ENCODE measurements at places on chromosomes 2 and 18. TPM values are rescaled to one million over a fixed set of nuclear protein-coding genes. Genes with fewer than 3 reads are reported as not detected.

Gene UGT1A5
- 1.3 TPM for polyA plus RNA-seq

Gene SH3RF3
- polyA plus RNA-seq: 0.08 TPM

DNA sequence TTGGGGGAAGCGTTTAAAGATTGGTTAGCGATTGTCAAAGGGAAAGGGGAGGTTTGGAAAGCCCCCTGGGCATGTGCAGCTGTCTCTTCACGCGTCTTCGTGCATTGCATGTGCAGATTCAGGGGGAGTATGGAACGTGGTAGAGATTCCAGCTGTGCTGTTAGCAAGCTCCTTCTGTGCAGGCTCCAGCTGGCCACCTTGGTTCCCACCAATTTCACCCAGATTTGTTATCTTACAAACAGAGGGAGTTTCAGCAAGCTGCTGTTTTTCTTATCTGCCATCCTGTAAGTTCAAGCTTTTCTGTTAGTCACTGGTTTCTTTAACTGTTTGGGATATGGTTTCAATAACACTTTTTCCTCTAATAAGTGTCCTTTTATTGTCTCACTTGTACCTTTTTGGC lies 30.4 kb downstream of the FARP2 start:
- H3K27me3 ChIP-seq: no peaks in the 10 kb centered on the region
- H3K27ac ChIP-seq: no peak overlapping the region
- H3K4me1 ChIP-seq: peaks cover 27% of the 10 kb centered on the region
- peaks cover 4% of the 10 kb centered on the region for H3K36me3 ChIP-seq
- H3K4me3 ChIP-seq: no peak overlapping the region

DNA sequence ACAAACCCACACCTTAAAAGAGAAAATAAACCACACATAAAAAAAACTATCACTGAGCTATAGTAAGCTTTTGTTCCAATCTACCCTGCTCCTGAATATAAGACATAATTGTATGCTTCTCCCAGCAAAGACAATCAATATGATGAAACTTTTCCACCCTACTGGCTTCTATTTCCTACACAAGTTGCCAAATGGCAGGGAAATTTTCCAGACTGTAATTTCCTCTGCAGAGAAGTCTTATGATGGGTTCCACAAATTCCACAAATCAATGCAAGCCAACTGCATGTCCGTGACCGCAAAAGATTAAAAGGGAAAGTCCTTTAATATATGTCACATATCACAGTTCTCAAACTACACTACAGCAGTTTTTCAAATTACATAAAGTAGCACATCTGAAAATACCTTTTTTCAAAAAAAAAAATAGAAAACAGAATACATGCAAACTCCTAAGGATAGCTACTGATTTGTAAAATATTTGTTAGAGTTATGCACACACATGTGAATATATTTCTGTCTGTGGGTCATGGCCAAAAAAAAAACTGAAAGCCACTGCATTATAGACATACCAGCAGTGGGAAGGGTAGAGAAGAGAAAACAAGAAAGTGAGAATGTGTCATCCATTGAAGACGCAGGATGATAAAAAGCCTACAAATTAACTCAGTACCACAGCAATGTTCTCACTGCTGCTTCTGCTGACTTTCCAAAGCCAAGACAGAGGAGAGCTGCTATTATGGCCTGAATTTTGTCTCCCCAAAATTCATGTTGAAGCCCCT lies 61.4 kb downstream of the RPL31 start:
- peaks cover 20% of the 10 kb centered on the region for H3K4me1 ChIP-seq
- peak overlapping the region; percentile 86 for H3K27ac ChIP-seq
- H3K27me3 ChIP-seq: no peaks in the 10 kb centered on the region
- no peaks in the 10 kb centered on the region for H3K36me3 ChIP-seq
- DNase-seq: no peak

GRCh38 chr18:62258616-62259015 lies 66.5 kb upstream of the TNFRSF11A start:
- H3K27me3 ChIP-seq: no peaks in the 10 kb centered on the region
- peaks cover 13% of the 10 kb centered on the region for H3K36me3 ChIP-seq
- H3K4me1 ChIP-seq: no peaks in the 10 kb centered on the region

DNA sequence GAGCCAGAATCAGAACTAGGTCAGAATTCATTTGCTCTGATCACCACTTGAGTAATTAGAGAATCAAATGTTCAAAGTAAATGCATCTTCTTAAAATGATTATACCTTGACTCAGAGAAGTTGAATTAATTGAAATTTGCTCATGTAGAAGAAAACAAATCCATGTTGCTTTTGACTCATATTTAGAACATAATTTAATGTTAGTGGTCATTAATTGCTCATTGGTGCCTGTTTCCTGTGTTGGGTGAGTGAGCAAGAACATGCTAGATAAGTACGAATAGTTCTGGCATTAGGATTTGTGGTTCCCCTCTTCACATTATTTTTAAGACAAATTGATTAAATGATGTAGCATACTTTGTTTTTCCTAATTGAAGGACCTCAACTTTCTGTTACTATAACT lies 19.0 kb downstream of the ACVR2A start:
- no peaks in the 10 kb centered on the region for H3K36me3 ChIP-seq
- DNase-seq: no peak
- no peak overlapping the region for H3K4me3 ChIP-seq
- H3K27me3 ChIP-seq: no peaks in the 10 kb centered on the region

GRCh38 chr2:69847068-69847828 lies 17.8 kb downstream of the GMCL1 start:
- peaks cover 5% of the 10 kb centered on the region for H3K4me1 ChIP-seq
- no peak overlapping the region for H3K27ac ChIP-seq
- H3K36me3 ChIP-seq: peaks cover 28% of the 10 kb centered on the region

GRCh38 chr2:88022669-88022921 lies 6.2 kb upstream of the RNU2-63P start:
- DNase-seq: no peak
- no peak overlapping the region for H3K27ac ChIP-seq
- no peaks in the 10 kb centered on the region for H3K36me3 ChIP-seq
- H3K27me3 ChIP-seq: no peaks in the 10 kb centered on the region

DNA sequence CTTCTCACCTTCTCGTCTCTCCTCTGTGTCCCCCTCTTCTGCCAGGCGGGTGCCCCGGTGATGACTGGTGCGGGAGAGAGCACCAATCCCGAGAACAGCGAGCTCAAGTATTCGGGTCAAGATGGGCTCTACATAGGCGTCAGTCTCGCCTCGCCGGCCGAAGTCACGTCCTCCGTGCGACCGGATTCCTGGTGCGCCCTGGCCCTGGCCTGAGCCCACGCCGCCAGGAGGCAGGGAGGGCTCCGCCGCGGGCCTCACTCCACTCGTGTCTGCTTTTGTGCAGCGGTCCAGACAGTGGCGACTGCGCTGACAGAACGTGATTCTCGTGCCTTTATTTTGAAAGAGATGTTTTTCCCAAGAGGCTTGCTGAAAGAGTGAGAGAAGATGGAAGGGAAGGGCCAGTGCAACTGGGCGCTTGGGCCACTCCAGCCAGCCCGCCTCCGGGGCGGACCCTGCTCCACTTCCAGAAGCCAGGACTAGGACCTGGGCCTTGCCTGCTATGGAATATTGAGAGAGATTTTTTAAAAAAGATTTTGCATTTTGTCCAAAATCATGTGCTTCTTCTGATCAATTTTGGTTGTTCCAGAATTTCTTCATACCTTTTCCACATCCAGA lies 31.3 kb downstream of the GATA6 start:
- H3K4me3 ChIP-seq: no peak overlapping the region
- no peak for DNase-seq
- H3K27ac ChIP-seq: no peak overlapping the region
- no peaks in the 10 kb centered on the region for H3K4me1 ChIP-seq

DNA sequence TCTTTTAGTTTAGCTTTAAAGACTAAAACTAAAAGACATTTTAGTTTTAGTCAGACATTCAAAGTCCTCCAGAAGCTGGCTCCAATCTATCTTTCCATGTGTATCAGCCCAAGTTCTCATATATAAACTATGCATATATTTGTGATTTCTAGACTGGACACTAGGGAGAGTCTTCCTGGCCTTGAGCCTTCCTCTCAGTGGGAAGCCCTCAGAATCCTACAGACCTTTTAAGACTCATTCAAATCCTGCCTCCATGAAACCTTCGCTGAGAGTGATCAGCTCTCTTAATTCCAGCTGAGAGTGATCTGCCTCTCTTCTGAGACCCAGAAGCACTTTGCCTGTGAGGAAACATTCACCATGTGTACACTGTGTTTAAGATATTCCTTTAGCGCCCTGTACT lies 452.7 kb downstream of the TGIF1 start:
- H3K27me3 ChIP-seq: no peaks in the 10 kb centered on the region
- no peak overlapping the region for H3K4me3 ChIP-seq
- peak overlapping the region; percentile 7 for H3K27ac ChIP-seq

GRCh38 chr2:149423630-149424029 lies 93.2 kb downstream of the LYPD6 start:
- peaks cover 19% of the 10 kb centered on the region for H3K4me1 ChIP-seq
- no peak for DNase-seq
- H3K4me3 ChIP-seq: no peak overlapping the region
- no peaks in the 10 kb centered on the region for H3K36me3 ChIP-seq
- no peak overlapping the region for H3K27ac ChIP-seq
- no peaks in the 10 kb centered on the region for H3K27me3 ChIP-seq

GRCh38 chr2:144234542-144234871 lies 285.4 kb downstream of the ZEB2 start:
- DNase-seq: no peak
- H3K36me3 ChIP-seq: no peaks in the 10 kb centered on the region
- no peak overlapping the region for H3K4me3 ChIP-seq
- H3K4me1 ChIP-seq: no peaks in the 10 kb centered on the region
- no peaks in the 10 kb centered on the region for H3K27me3 ChIP-seq

DNA sequence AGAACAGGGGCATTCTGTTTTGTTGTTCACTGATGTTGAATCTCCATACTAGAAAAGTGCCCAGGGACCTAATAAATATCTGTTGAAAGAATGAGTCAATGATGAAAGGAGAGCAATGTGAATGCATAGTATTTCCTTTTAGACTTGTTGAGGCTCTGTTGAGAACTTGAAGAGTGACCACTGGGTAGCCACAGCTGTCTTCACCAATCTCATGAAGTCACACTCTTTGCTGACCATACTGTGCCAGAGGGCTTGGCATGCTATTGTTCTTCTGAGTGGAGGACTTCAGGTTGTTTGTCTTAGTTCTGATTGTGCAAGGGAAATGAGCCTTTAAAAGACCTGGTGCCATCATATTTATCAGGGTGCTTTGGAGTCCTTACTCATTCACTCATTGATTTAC lies 41.6 kb upstream of the NT5C1B start:
- H3K36me3 ChIP-seq: no peaks in the 10 kb centered on the region
- no peak overlapping the region for H3K4me3 ChIP-seq
- peak overlapping the region; percentile 49 for H3K27ac ChIP-seq
- no peaks in the 10 kb centered on the region for H3K27me3 ChIP-seq
- DNase-seq: no peak

DNA sequence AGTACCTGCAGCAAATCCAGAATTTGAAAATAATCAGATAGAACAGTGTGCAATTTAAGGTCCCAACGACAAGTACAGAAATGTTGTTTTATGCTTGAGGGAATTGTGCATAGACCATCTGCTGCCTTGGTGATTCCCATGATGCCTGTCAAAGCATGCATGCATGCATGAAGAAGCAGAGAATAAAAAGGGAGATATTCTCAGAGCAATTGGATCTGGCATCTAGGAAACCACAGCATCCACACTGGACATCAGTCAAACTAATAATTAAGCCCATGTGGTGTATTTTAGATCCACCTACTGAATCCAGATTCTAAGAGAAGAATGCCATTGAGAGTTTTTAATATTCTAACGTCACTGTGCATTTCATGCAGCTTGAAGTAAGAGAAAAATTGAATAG lies 361.2 kb downstream of the FSIP2 start:
- H3K36me3 ChIP-seq: no peaks in the 10 kb centered on the region
- no peak for DNase-seq
- no peaks in the 10 kb centered on the region for H3K27me3 ChIP-seq
